ENCODE measurements at places on chromosomes 6 and 20.
A peak's percentile ranks its signal among the peaks of the same experiment; 100 is the strongest.

- DNase-seq = no peak
Observed at GRCh38 chr6:110542311-110543024, 66.1 kb upstream of the SLC22A16 start.

- DNase-seq = no peak
Observed at GRCh38 chr6:39083231-39083634, 31.8 kb downstream of the SAYSD1 start.

DNA sequence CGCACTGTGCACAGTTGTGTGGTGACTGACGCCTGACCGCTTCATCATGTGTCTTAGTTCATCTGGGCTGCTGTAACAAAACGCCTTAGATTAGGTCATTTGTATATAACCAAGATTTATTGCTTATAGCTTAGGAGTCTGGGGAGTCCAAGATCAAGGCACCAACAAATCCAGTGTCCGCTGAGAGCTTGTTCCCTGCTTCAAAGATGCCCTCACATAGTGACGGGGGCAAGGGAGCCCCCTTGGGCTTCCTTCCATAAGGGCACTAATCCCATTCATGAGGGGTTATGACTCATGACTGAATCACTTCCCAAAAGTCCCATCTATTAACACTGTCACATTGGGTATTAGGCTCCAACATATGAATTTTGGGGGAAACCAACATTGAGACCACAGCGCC is 34.6 kb downstream of the CYP24A1 start:
- no peak for DNase-seq

GRCh38 chr6:162952423-162952822 is 224.6 kb downstream of the PACRG start:
- no peak for DNase-seq

GRCh38 chr6:101937108-101937507 is 543.6 kb downstream of the GRIK2 start:
- DNase-seq = no peak

- peak; percentile 16 for DNase-seq
Observed at GRCh38 chr6:41723530-41724227, 11.7 kb downstream of the TFEB start.

- DNase-seq = no peak
Observed at GRCh38 chr6:34516391-34517324, 39.5 kb downstream of the SPDEF start.

- DNase-seq = no peak
Observed at GRCh38 chr20:49519777-49520359, 37.4 kb upstream of the KCNB1 start.

DNA sequence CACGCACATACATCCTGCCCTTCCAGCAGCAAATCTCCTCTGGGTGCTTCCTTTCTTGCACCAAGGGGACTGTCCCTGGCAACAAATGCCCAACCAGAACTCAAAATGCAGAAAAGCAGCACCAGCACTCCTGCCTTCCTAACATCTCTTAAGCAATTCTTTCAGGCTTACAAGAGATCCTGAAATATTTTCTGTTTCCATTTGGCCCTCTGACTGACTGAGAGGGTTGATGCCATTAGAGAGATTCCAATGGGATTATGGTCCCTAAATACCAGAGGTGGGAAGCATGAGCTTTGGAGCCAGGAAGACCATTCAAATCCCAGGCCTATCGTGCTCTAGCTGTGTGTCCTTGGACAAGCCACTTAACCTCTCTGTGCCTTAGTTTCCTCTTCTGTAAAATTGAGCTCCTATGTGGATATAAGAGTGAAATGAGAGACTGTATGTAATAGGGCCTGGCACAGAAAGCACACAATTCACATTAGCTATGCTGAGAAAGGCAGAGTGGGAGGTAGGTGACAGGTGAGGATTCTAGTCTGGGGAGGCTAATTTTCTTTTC is 56.8 kb downstream of the PRDM1 start:
- DNase-seq = no peak

GRCh38 chr6:13432526-13433184 is 54.7 kb downstream of the GFOD1 start:
- no peak for DNase-seq

DNA sequence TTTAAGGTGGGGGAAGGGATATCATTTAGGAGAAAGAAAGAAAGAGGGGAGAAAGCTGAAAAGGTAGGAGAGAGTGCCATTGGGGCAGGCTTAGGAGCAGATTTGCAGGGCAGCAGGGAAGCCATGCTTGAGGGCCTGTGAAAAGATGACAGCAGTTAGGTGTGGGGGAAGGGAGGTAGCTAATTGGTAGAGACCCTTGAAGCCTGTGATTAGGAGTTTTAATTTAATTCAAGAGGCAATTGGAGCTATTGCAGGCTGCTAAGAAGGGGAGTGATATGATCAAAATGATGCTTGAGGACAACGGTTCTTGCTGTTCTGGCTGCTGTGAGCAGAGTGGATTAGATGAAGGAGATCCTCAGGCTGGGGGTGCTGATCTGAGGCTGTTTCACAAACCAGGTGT is 24.5 kb upstream of the SEC63 start:
- no peak for DNase-seq

DNA sequence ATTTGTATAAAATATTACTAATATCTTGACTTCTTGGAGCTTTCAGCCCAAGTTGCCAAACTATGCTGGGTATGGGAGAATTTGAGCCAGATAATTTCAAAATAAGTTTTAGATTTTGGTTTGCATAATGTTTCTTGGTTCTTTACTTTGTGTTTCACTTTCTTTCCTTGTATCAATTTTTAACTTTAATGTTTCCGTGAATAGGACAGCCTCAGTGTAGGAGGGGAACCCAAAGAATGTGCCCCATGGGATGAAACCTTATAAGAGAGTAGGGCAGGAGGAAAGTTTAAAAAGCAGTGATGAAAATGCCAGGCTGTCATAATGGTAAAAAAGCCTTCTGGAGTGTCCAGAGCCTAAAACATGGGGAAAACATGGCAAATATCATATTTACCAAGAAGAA is 252.4 kb upstream of the IRAK1BP1 start:
- DNase-seq = no peak

DNA sequence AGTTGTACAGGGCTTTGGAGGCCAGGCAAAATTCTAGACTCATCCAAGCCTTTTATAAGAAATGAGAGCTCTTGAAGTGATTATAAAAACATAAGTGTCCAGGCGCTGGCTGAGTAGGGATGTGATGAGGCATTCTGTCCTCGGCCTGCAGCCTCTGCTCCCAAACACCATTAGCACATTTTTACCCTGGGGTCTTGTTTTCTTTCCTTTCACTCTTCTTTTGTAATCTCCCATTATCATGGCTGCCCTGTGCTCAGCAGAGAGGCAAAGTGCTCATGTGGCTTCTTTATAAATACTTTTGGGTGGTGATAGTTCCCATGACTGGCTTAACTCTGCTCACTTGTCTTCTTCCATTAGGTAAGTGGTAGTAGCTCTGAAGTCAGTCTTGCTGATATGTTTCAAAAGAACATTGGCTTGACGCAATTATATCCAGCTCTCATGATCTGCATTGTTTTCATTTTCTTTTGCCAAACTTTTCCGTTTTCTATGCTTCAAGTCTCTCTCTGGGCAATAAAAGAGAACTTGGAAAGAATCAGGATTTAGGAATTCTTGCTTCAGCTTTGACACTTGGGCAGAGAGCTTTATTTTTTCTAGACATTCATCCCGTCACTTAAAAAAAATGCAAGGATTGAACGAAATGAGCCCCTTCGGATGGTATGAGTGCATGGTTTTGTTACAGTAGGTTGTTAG is 61.1 kb downstream of the CAP2 start:
- DNase-seq = no peak

- no peak for DNase-seq
Observed at GRCh38 chr6:35179901-35180535, 33.7 kb upstream of the SCUBE3 start.

DNA sequence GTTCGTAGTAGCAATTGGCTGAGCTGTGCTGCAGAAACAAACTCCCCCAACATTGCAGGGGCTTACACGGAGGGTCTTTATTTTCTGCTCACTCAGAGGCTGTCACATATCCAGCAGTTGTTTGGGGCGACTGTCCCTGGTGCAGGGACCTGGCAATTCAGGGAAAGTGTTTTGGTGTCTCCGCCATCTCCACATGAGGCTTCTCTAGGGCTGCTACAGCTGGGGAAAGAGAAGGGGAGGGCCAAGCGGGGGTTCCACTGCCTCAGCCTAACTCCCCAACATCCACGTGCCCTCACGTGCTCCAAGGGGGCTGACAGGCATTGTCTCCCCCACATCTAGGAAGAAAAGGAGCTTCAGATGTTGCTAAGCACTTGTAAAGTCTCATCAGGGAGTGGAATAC is 61.3 kb upstream of the NXT1 start:
- no peak for DNase-seq

GRCh38 chr6:132101535-132101934 is 150.4 kb upstream of the CCN2 start:
- DNase-seq = no peak

GRCh38 chr20:36391456-36391855 is 85.3 kb downstream of the DLGAP4 start:
- no peak for DNase-seq

- peak; percentile 14 for DNase-seq
Observed at GRCh38 chr6:70164556-70164955, 138.3 kb downstream of the COL9A1 start.

- DNase-seq = no peak
Observed at GRCh38 chr6:17505767-17506280, 94.3 kb upstream of the FAM8A1 start.

- DNase-seq = no peak
Observed at GRCh38 chr20:41223112-41223511, 85.8 kb downstream of the PLCG1 start.

- DNase-seq = no peak
Observed at GRCh38 chr6:157060440-157060952, 262.8 kb downstream of the TMEM242 start.

GRCh38 chr20:11651138-11651537 is 266.6 kb upstream of the BTBD3 start:
- no peak for DNase-seq

DNA sequence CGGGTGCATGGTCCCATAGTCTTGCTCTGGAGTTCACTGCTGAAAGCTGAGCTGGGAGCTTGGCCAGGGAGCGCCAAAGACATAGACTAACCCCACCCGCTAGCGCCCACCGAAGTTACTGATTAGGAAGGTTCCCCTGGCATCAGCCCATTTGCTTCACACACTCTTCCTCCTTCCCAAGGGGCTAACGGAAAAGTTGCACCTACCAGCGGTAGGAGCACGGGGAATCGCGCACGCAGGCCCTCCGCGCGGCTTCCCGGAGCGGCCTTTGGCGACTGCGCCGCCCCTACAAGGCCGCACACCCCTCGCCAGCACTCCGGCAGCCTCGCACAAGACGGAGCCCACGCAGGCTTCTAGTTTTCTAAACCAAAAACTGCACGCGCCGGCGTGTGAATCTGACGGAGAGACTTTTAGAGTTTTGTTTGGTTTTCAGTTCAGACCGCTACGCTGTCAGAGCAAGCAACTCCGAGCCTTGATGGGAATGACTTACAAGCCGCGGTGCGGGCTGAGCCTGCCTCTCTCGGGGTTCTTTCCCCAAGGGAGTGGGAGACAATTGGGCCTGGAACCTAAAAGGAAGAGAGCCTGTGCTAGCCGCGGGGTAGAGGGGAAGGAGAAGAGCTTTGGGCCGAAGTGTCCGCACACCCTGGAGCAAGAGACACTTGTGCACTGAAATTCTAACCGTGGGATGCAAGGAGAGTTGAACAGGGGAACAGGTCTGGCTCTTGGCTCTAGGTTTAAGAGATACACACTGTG is 891 bp upstream of the POU3F2 start:
- DNase-seq = peak; percentile 14

DNA sequence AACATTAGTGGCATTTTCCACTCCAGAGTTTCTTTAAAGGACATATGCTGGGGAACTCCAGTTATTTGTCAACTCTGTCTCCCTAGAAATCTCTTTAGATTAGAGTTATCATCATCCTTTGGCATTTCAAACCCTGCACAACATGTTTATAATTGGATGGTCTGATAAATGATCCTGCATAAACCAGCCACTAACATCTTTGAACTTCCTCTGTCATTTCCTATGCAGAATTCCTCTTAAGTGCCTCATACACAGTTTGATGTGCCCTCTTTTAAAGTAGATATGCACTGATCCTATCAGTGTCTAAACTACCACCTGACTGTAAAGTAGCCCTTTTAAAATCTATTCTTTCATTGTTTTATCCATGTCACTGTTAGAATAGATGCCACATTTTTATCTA is 306.3 kb upstream of the IRAK1BP1 start:
- no peak for DNase-seq

GRCh38 chr6:166056637-166057036 is 111.0 kb downstream of the TBXT start:
- DNase-seq = peak; percentile 2

- no peak for DNase-seq
Observed at GRCh38 chr6:158938811-158939254, 61.2 kb downstream of the RSPH3 start.

- DNase-seq = no peak
Observed at GRCh38 chr6:44036196-44036595, 91.1 kb downstream of the MRPL14 start.

DNA sequence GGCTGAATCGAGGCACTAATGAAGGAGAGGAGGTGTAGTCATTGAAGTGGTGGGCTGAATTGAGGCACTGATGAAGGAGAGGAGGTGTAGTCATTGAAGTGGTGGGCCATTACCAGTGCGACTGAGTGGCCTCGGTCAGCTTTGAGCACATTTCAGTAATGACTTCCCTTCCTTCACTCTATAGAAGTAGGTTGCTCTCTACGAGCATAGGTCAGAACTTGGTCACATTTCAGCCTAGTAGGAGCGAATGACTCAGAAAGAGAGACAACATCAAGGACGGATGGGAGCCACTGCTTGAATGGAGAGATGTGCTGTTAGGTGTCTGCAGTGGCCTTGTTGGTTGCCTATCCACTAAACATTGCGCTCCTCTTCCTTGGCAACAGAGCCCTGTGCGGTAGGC is 39.5 kb downstream of the ZDHHC14 start:
- no peak for DNase-seq

GRCh38 chr20:53803492-53804155 is 210.0 kb upstream of the ZNF217 start:
- no peak for DNase-seq

DNA sequence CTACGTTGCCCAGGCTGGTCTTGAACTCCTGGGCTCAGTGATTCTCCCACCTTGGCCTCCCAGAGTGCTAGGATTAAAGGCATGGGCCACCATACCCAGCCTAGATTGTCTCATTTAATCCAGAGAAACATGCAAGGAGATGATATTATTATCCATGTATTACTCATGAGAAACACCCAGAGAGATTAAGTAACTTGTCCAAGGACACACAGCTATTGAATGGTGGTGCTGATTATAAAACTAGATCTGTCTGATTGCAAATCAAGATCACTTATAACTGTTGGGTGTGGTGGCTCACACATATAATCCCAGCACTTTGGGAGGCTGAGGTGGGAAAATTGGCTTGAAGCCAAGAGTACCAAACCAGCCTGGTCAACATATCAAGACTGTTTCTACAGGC is 94.4 kb upstream of the ZNF217 start:
- no peak for DNase-seq

Measured in skin of body (tissue), 3 donors.